ENCODE measurements at places on chromosomes 1 and 21.

DNA sequence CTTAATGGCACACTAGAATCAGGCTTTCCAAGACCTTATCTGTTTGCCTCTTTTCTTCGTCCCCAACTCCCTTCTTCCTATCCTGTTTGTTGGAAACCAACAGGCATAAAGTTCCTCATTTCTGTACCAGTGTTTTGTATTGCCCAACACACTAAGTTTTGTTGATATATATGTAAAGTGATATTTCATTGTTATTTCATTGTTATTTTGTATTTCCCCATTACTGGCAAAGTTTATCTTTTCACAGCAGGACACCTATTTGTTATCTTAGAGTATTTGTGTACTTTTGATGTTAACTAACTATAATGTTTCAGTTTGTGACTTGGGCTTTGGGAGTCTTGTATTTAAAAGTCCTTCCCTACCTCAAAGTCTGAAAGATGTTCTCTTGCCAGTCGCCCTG, 27.1 kb downstream of the FAM20B start:
- no peak for DNase-seq

DNA sequence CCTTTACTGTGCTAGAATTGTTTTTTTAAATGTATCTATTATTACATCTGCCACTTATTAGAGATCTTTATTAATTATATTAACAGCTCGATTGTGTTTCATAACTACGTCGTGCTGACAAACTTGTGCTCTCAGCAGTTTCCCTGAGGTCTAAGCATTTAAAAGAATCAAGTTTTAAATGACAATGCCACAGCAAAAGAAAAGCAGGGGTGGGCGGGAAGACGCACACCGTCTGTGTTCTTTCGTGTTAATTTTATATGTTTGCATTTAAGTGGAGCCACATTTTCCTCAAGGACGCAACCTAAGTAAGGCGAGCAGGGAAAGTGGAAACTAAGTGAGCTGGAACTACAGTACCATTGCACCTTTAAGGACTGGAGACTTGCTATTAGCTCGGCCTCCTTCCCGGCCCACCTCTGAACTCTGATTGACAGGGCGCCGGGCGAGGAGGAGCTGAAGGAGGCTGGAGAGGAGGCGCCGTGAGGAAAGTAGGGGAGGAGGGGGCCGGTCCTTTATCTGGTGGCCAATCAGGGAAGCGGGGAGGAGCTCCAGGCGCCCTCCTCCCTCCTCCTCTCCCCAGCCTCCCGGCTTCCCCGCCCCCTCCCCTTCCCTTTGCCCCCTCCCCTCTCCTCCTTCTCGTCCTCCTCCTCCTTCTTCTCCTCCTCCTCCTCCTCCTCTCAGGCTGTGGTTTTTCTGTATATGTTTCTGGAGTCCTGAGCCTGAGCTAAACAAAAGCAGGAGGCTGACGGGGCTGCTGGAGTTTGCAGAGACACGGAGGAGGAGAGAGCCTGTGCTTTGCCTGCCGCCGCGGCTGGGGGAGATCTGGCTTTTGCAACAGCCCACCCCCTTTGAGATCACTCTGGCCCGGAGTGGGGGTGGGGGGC, at the start of gene PBX1:
Gene PBX1 (plus strand): TSS at position 724 of the 881 bp plus-strand sequence.
- DNase-seq = peak; percentile 97

GRCh38 chr1:204356997-204357396, 2.7 kb downstream of the PLEKHA6 start:
- no peak for DNase-seq

- no peak for DNase-seq
These were observed 2.8 kb upstream of the KRTAP10-5 start for GRCh38 chr21:44583089-44583799.

DNA sequence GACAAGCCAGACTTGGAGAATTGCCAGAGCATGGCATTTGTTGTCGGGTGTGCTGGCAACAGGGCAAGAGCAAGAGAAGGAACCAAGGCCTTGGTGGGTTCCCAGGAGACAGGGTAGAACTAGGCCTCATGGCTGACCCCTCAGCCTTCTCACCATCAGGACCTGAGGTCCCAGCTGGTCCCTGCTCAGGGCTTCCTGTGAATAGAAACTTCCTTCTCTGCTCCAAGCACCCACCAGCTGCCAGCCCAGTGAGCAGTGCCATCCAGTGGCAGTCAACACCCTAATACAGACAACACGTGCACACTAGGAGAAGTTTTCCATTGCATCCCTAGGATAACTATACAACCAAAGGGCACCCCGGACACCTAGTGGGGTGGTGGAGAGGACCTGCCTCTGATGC, 22.8 kb downstream of the S100A6 start:
- peak; percentile 38 for DNase-seq

DNA sequence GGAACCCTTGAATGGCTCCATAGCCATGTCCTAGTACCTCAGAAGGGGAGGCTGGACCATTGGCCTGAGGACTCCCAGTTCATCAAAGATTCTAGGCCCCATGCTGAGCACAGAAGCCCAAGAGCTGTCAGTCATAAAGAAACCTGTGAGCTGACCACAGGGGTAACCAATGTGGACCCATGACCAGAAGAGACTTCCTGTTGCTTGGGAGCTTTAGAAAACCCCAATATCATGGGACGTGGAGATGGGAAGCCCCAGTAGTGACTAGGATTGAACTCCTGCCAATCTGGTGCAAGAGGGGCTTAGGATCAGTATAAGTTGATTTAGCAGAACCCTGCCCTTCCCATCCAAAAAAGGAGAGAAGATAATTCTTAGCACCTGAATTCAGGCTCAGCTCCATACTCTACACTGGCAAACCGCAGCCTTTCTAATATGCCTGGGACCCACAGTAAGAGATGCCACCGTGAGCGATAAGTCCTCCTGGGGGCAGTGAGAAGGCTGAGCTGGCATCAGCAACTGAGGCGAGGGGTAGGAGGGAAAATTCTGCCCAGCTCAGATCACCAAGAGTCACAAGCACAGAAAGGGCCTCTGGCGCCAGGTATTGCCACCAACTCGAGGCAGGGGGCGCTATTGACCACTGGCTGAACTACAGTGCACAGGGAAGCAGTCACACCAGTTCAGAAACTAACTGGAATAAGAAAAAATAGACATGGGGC, 108.9 kb downstream of the CAPN8 start:
- peak; percentile 37 for DNase-seq

GRCh38 chr1:155181371-155182051, 7.9 kb downstream of the TRIM46 start:
- no peak for DNase-seq

Data from hematopoietic multipotent progenitor cell treated with erythropoietin and hydrocortisone succinate and interleukin-3 and kit ligand, for 8 days (in vitro differentiated cells).